ENCODE measurements at places on chromosomes 2 and 18. TPM values are rescaled to one million over a fixed set of nuclear protein-coding genes. Genes with fewer than 3 reads are reported as not detected.

GRCh38 chr2:140270224-140270623 lies 1490.0 kb upstream of the NXPH2 start:
- no peak for DNase-seq

GRCh38 chr2:144459286-144459685 lies 60.6 kb downstream of the ZEB2 start:
- no peak for DNase-seq

AGXT gene
- total RNA-seq: not detected

MCM6 gene
- total RNA-seq: 109 TPM

DNA sequence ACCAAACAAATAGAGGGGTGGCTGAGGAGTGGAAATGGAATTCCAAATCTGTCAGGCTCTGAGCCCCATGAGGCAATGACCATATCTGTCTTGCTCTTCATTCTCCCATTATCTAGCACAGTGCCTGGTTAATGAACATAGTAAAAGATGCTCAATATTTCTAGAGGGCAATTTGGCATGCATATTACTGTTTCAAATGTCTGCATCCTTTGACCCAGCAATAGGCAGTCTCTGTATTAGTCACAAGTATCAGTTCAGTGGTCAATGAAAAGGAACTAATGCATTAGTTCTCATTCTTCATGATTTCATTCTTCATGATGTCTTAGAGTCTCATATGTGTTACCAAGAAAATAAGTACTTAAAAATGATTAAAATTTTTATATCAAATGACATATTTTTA lies 28.4 kb upstream of the MALL start:
- DNase-seq: no peak

DNA sequence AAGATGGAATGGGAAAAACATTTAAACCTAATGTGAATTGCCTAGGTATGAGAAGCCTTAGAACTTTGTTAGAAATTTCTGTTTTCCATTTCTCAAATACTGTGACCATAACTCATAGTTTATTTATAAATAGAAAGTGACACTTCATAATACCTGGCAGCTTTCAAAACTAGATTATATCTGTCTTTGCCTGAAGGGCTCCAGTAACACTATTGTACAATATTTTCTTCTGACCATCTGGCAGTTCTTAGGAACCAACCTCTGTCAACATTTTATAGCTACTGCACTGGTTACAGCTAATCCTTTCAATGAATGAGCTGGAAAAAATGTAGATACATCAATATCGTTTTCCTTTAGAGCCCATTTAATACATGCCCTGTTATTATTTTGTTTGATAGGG lies 237.4 kb downstream of the CAMKMT start:
- no peak for DNase-seq

FMNL2 gene
- 0.42 TPM for total RNA-seq

LBX2 gene
- total RNA-seq: 1.3 TPM

DNA sequence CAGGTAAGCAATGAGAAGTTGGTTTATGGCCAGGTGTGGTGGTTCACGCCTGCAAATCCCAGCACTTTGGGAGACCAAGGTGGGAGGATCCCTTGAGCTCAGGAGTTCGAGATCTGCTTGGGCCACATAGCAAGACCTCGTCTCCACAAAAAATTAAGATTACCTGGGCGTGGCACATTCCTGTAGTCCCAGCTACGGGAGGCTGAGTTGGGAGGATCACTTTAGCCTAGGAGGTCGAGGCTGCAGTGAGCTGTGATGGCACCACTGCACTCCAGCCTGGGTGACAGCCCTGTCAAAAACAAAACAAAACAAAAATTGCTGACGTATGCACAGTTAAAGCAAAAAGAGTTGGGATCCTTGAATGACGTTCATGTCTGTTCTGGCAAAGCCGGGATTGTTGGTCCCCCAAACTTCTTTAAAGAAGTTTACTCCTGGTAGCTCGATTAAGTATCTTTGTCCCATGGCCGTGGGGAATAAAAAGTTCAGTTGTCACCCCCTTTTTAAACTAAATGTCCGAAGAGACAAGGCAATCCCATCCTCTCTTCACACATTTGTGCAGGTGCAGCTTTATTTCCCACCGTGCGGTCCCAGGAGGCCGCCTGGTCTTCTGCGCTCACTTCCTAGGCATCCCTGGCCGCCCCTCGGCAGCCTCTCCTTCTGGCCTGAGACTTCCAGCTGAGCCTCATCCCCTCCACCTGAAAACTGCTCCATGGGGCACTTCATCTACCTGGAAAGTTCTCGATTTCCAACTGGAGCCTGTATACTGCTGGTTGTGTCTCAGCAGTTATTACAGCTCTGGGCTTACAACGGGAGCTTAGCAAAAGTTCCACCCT lies 762 bp upstream of the SPOPL start:
- DNase-seq: no peak

ROCK2 gene
- total RNA-seq: 15.3 TPM

CDH19 gene
- not detected for total RNA-seq

- DNase-seq: no peak
Measured at GRCh38 chr2:24731040-24731439, 62.2 kb downstream of the PTRHD1 start.

DNA sequence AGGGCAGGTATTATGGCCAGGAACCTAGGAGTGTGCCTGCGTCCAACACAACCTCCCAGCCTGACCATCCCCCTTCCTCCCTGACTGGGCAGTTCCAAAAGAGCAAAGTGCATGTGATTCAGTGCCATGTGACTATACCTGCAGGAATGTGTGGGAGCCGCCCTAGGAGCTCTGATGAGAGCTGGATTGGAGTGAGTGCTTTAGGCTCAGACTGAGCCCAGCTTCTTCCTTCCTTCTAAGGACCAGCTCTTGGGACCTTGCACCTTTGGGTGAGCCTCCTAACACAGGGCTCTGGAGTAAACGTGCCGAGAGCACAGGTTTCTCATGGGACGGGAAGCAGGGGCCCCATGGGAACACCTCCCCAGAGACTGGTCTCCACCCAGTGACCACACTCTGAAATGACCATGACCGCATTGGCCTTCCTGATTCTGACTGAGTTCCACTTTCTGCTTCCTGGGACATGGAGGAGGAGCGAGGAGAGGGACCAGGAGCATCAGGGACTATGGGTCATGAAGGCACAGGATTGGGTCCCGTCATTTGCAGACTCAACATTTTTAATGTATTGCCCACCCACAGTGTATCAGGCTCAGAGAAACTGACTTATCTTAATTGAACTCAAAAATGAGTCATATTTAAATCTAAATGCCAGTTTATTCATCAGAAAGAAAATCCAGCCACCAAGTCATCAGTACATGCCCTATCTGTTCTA lies 87.8 kb upstream of the BCL2L11 start:
- DNase-seq: no peak
